ENCODE measurements at places on chromosomes 5 and 9. TPM values are rescaled to one million over a fixed set of nuclear protein-coding genes. Genes with fewer than 3 reads are reported as not detected.

- no peak for DNase-seq
Observed at GRCh38 chr5:179267071-179267670, 78.1 kb downstream of the ADAMTS2 start.

Gene DIPK1B
- total RNA-seq = 11.4 TPM

Gene HAVCR2
- total RNA-seq = not detected

DNA sequence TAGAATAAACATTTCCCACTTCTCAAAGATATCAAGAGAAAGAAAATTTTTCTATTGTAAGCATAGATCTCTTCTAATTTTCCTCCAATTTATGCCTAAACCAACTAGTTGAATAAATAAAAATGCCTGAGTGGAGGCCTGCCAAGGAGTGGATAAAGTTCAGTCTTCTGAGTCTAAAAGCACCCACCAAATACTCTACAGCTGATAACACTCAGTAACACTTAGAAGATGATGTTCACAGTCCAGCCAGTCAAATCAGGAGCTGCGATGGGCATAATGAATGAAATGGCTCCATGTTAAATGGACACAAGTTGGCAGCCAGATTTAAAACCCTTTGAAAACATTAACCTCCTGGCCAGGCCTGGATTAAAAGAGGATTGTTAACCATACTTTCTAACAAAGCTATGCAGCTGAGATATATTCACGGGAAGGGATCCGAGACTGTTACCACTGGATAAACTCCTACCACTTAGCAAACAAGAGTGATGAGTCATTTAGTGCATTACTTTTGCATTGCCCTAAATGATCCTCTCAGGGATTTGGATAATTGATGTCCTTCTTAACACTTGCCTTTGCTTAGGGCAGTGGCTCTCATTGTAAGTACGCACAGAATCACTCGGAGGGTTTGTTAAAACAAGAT, 63.7 kb upstream of the CCDC112 start:
- no peak for DNase-seq

DNA sequence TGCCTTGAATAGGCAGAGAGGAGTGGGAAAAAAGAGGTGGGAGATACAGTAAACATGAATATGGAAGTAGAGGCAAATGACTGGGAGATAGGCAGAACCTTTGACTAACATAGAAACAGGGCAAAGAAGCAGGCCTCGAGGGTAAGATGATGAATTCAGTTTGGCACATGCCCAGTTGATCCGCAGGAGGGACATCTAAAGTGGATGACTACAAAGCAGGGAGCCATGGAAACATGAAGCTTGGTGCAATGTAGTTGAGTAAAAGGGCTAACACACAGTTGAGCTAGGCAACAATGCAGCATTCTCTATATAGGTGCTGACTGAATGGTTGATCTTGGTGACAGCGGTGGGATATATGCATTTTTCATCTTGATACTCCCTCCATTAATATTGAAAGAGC, 253.8 kb downstream of the DMRT2 start:
- DNase-seq = no peak

Gene PCDHGA11
- total RNA-seq = 2.6 TPM

Gene UGT3A1
- 0.12 TPM for total RNA-seq

GRCh38 chr5:133147411-133147810, 95.6 kb downstream of the HSPA4 start:
- DNase-seq = no peak

- no peak for DNase-seq
Observed at GRCh38 chr9:68904454-68904853, 109.5 kb downstream of the PRKACG start.

Gene GLIPR2
- total RNA-seq = 42.7 TPM

- no peak for DNase-seq
Observed at GRCh38 chr9:94639061-94639998, at the start of gene FBP1. Gene FBP1 (minus strand): TSS chr9:94639518. CDS start chr9:94639310, 208 bp downstream.

GRCh38 chr5:90518661-90519060, 10.7 kb downstream of the LYSMD3 start:
- DNase-seq = no peak

Gene SLC35A4
- 61.8 TPM for total RNA-seq

- no peak for DNase-seq
Observed at GRCh38 chr9:134378901-134379338, 52.7 kb downstream of the RXRA start.

- DNase-seq = no peak
Observed at GRCh38 chr5:56647099-56647850, 168.1 kb upstream of the MAP3K1 start.

GRCh38 chr9:124949387-124949786, 8.5 kb upstream of the GOLGA1 start:
- no peak for DNase-seq

DNA sequence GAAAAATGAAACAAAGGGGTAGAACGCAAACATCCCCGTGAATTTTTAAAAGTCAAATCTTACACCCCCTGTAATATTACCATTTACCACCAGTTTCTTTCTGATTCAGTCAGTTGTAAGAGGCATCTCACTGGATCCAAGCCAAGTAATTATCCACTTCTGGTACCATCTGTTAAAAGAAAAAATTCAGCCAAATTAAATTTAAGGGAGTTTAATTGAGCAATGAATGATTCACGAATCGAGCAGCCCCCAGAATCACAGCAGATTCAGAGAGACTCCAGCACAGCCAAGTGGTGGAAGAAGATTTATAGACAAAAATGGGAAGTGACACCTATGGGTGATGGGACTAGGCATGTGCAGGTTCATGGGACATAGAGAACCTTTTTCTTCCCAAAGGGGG, 29.9 kb upstream of the MTMR12 start:
- no peak for DNase-seq

Gene CXXC5
- total RNA-seq = 56.4 TPM

DNA sequence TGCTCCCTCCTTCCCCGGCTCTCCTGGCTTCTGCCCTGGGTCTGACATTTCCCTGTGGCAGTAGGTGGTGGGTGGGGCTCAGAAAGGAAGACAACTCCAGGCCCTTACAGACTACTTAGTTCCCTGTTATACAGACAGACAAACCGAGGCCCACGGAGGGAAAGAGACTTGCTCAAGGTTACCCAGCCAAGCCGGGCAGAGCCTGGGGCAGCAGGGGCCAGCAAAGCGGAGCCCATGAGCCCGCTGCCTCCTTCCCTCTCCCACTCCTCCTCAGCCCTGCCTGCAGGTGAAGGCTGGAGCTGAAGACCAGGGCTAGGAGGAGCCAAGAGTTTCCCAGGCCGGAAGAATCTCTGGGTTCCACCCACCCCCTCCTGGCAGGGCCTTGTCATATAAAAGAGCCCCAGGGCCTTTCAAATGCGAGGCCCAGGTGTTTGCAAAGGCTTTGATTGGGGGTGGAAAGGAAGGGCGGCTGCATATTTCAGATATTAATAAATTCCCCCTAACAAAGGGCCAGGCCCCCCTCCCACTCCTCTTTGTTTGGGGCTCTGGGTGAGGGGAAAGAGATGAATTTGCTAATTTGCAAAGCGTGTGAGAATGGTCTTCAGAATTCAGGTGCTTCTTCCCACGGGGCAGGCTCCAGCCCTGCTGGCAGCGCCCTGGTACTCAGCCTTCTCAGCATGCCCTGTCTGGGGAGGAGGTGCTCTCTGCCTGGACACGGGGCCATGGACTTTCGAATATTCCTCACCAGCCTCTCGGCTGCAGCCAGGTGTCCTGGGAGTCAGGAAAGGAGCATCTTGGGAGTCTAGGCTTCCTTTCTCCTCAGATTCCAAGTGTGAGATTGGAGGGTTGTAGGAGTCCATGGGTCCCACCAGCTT, 21.5 kb downstream of the SLC6A7 start:
- no peak for DNase-seq

DNA sequence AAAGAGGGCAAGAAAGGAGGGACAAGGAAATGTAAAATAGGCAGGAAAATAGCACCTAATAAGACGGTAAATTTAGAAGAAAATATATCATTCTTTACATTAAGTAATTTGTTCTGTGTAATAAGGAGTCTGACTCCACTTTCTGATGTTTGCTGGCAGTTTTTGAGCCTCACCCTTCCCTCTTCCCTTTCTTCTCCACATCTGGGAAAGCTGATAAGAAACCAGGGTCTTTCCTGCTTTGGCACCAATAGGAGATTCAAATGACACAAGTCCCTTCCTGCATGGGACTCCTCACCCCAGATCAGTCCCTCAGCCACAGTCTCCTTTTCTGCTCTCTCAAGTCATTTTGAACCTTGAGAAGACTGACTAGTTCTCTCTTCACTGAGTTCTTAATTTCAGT, 31.2 kb upstream of the LECT2 start:
- no peak for DNase-seq

- no peak for DNase-seq
Observed at GRCh38 chr9:14480526-14480925, 166.6 kb upstream of the NFIB start.

DNA sequence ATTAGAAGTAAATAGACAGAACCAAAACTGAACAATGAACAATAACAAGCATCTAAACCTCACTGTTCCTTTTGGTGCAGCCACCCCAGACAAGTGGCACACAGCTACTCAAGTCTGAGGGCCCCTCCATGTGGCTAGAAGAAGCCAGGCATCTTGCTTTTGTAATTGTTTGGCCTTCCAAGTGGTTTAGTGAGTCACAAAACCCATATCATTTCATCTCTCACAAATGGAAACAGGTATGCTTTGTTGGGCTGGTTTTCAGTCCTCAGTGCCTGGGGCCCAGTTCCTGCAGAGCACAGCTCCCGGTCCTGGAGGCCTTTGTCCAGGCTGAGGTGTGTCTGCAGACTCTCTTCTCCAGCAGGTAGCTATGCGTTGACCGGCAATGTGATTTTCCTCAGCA, 16.7 kb downstream of the PRLR start:
- no peak for DNase-seq

Gene ZDHHC12
- total RNA-seq = 106 TPM

GRCh38 chr9:9212963-9213362, 1399.8 kb downstream of the PTPRD start:
- no peak for DNase-seq

DNA sequence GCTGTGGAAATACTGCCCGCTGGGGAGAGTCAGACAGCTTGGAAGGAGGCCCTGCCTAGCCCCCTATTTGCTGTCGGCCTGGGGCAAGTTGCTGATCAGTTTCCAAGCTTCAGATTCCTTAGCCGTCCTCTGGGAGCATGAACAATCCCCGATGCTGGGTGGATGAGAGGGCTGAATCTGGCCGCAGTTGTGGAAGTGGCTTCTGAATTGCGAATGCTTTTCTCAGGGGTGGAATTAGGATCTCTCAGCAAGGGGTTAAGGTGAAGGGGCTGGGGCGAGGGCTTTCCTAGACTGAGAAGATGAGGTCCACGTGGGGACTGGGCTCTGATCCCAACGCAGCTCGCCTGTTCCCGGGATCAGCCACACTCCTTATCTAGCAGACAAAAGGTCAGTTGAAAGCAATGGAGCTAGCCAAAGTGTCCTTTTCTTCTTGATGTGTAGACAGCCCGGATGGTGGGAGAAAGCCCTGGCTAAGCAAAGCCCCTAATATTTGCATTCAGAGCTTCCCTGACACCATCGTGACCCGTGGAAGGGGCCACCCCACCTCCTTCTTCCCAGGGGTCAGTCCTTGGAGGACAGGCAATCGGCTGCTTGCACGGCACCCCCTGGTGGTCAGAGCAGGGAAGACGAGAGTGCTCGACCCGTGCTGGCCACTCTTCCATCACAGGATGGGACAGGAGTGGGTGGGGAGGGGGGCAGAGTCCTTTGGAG, 54.9 kb downstream of the COL15A1 start:
- no peak for DNase-seq

Gene OMD
- not detected for total RNA-seq

Gene ENG
- total RNA-seq = 10.6 TPM

Gene AIF1L
- total RNA-seq = 52.5 TPM

DNA sequence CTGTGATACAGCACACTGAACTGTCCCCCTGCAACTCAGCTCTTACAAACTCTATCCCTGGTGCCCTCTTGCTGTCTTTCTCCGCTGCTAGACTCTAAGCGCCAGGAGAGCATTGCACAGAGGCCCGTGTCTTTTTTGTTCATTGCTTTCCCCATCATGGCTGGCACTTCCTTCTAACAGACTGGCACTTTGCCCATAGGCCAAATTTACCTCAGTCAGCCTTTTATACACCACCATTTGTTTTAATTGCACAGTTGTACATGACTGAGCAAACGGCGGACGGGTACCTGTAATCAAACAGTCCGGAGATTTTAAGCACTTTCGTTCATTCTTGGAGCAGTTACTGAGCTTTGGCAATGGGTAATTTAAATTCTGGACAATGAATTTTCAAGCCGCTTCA, 102.2 kb upstream of the CLINT1 start:
- no peak for DNase-seq

DNA sequence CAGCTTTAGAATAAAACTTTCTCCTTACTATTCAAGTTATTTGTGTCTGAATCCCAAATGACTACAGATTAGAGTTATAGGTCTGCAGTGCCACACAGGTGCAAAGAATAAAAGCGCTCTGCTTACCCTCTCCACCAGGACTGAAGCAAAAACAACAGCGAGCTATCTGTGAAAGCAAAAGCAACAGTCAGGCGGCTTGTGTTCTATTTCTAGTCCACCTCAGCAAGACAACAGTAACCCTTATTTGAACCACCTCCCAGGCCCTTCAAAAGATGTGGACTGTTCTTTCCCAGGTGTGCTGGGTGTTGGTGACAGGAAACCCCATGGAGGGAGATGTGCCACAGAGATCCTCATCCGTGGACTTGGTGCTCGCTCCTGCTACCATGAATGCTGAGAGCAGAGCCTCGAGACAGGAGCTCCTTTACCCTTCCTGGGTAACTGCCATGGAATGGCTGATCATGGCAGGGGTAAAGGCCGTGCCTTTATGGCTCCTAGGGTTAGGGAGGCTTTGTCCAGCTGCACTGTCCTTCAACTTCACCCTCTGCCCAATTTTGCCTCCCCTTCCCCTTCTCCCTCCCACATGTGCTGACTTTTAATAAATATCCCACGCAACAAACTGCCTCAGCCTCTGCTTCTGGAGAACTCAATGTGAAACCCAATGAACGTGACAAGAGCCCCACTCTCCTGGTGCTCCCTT, 108.6 kb downstream of the SERINC5 start:
- DNase-seq = no peak

- DNase-seq = no peak
Observed at GRCh38 chr9:22379272-22379671, 67.4 kb upstream of the DMRTA1 start.

GRCh38 chr5:126461838-126462237, 38.6 kb downstream of the GRAMD2B start:
- no peak for DNase-seq

Gene ADCY2
- not detected for total RNA-seq

DNA sequence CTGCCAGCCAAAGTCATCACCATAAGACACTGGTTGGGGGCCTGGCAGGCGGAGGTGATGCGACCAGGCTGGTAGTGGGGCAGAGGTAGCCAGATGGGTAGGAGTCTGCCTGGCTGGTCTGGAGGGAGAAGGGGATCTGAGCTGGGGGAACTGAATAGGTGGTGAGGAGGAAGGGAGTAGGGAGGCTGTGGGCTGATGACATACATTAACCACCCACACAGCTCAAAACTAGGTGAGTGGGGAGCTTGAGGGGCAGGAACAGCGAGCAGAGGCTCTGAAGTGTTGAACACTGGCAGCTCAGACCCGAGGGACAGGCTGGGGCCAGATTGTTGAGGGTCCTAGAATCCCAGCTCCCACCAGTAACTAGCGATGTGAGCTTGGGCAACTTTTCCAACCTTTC, 81.0 kb downstream of the DAB2IP start:
- DNase-seq = no peak

Gene PCAT7
- total RNA-seq = not detected

All from epithelial cell of proximal tubule (primary cell).